ENCODE measurements at places on chromosomes 3 and 15.

- peak; percentile 46 for DNase-seq
Observed at GRCh38 chr3:5464649-5465048, 277.1 kb downstream of the EDEM1 start.

DNA sequence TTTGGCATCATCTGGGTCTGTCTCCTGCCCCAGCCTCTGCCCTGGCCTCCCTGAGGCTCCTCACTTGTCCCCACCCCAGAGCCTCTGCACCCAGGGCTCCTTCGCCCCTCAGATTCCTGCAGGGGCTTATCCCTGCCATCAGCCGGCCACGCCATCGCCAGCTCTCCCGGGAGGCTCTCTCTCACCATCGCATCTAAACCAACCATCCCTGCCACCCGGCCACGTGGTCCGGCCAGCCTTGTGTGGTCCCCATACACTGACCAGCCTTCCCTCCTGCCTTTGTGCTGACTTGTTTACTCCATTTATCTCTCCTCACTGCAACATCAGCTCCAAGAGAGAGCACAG is 134.3 kb upstream of the IQSEC1 start:
- no peak for DNase-seq

DNA sequence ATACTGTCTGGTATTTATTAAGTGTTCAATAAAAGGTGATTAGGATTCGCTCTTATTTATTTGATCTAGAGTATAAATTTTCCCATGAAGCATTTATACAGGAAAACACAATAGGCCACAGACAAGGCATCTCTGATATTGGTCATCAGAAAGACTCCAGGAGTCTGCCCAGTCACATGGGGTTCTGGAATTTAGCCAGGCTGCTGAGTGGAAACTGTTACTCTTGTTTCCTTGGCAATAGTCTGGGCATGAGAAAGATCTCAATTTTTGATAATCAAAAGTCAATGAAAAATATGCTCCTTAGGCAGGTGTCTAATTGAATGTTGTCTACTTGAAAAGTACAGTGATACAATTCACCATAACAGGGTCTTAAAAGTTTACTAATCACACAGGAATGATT is 161.2 kb downstream of the FRMD5 start:
- peak; percentile 18 for DNase-seq

GRCh38 chr15:40340740-40341400 is at the start of gene CCDC9B:
TSS of gene CCDC9B (minus strand) at chr15:40340939. CDS start at chr15:40340819, 120 bp downstream.
- peak; percentile 93 for DNase-seq

DNA sequence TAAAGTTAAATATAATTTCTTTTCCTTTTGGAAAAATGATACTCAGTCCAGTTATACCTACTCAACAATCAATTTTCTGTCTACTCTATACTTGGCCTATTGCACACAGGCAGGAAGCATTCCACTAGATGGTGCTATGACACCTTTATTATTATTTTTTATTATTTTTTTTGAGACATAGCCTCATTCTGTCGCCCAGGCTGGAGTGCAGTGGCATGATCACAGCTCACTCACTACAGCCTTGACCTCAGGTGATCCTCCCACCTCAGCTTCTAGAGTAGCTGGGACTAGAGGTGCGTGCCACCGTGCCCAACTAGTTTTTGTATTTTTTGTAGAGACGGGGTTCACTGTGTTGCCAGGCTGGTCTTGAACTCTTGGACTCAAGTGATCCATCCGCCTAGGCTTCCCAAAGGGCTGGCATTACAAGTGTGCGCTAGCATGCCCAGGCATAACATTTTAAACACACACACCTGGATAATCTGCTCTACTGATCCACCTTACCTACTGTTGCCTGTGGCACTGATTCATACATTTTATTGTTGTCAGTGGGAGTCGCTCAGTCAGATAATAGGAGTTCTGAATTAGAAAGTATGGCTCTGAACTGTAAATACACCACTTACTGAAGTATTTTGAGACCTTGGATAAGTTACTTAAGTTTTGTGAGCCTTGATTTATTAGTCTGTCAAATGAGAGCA is 56.2 kb downstream of the EIF3J start:
- DNase-seq = peak; percentile 64

DNA sequence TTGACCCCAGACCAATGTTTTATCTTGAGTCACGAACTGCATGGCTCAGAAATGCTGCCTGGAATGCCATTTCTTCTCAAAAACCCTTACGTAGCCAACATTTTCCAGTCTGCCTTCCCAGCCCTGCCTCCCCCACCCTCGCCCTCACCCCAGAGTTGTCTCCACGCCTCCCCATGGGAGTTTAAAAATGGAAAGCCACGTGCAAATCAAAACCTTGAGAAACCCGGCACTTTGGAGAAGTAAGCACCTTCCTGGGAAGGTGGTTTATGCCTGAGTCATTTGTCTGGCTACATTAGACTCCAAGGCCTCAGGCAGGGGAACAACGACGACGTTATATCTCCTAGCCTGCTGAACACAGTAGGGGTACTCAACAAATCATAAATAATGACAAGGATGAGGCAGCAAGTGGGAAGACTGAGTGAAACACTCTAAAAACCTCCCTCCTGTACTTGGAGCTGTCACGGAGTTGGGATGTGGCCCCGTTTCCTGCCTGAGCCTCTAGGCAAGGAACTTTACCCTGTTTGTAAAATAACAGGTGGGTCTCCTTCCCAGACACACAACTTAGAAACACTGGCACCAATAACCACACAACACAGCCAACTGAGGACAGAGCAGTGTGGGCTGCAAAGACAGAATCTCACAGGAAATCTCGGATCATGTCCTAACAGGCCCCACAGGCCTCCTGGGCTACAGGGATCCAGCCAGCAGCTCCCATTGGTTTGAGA is 179.1 kb downstream of the NTRK3 start:
- DNase-seq = no peak

DNA sequence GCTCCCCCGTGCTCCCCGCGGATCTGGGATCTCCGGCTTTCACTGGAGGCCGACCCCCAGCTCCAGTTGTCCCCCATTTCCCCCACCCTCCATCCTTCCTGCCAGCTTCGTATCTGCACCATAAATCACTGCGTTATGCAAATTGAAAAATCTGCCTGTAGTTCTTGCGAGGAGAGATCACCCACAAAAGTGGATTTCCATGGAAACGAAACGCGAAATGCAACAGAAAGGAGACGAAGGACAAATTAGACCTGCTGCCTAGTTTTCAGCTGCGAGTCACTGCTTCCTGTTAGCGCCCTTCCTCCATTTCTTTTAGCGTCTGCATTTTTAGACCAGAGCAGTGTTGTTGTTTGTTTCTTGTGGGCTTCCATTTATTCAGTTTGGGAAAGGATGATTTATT is 127.1 kb upstream of the ATP10A start:
- no peak for DNase-seq

GRCh38 chr3:5202222-5202621 is 14.7 kb downstream of the EDEM1 start:
- no peak for DNase-seq

GRCh38 chr3:50502584-50503423 is 630 bp downstream of the CACNA2D2 start:
- DNase-seq = peak; percentile 22

GRCh38 chr3:14238356-14238755 is 59.7 kb downstream of the LSM3 start:
- DNase-seq = no peak

DNA sequence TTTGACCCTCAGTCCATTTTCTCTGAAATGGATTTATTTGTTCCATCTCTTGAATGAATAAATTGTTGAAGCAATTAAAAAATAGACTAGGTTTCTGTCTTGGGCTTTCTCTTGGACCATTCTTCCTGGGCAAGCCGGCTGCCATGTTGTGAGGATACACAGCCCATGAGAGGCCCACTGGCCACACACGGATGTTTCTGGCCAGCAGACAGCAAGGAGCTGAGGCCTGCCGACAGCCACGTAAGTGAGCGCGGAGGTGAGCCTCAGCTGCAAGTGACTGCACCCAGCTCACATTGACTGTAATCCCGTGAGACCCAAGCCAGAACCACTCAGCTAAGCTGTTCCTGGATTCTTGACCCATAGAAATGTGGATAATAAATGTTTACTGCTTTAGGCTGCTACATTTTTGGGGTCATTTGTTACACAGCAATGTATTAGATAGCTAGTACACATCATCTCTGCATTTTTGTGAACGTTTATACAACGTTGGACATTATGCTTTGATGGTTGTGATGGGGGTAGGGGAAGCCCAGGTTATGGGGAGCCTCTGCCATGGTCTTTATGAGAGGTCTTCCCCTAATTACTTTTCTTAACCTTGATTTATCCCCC is 22.8 kb downstream of the IDH3A start:
- DNase-seq = no peak

GRCh38 chr3:8164145-8164544 is 337.5 kb upstream of the LMCD1 start:
- no peak for DNase-seq

GRCh38 chr3:182465301-182466185 is 327.8 kb upstream of the ATP11B start:
- no peak for DNase-seq

GRCh38 chr15:47399100-47399499 is 318.2 kb upstream of the SEMA6D start:
- DNase-seq = no peak

DNA sequence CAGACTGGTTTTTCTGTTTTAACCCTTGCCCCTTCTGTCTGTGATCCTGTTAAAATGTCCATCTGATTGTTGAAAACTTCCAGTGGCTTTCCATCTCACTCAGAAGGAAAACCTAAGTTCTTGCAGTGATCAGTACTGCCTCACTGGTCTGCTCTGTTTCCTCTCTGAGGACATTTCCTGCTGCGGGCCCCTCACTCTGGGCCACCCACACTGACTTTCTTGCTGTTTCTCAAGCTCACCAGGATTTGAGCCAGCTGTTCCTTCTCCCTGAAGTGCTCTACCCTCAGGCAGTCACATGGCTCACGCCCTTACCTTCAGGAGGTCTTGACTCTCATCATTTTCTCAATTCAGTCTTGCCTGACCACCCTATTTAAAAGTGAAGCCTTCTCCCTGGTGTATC is 1.8 kb downstream of the GRK7 start:
- DNase-seq = no peak

GRCh38 chr3:5071061-5071460 is 51.0 kb upstream of the ARL8B start:
- peak; percentile 41 for DNase-seq

DNA sequence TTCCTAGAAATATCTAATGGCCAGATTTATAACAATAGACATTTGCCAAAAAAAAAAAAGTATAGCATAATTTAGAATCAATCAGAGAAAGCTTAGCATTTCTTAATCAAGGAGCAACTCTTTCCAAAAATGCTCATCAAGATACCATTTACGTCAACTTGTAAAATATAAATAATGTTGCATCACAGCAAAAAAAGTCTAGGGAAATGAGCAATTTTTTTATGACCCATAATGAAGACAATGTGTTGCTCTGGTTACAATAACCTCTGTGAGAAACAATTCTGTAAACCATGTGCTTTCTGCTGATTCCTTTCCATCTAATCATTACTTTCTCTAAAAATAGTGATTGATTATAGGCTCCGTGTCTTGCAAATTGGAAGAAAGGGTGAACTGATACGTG is 36.3 kb downstream of the KBTBD8 start:
- DNase-seq = no peak

DNA sequence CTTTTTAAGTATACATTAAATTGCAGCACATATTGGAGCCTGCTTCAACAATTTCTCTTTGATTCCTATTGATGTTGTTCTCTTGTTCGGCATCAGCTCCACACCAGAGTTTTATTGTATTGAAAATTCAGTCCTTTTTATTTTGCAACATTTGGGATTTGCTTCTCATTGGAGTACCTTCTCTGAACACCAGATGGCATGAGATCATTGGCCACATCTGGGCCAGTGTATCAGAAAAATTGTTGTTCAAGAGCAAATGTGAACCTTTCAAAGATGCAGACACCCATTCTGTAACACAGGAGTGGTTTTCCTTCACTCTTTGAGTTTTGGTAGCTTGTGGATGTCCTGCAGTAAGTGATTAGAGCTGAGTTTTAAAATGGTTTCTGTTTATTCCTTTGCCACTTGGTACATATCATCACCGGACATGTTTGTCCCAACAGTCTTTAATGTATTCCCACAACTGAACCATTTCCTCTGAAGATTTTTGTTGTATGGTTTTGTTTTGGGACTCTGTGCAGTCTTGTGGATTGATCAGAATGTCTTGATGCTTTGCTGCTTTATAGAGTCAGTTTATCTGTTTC is 96.1 kb downstream of the MCTP2 start:
- peak; percentile 75 for DNase-seq

DNA sequence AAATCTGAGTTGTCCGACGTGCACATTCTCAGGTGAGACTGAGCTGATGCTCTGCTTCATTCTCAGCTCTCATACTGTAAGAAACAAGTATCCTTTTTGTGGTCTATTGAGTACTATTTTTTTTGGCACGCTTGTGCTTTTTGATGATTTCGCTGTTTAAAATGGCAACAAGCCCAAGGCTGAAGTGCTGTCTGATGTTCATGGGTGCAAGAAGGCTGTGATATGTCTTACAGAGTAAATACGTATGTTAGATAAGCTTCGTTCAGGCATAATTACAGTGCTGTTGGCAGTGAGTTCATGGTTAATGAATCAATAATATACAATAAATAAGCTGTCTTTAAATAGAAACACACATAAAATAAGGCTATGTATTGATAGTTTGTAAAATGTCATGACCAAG is 27.2 kb downstream of the AQR start:
- no peak for DNase-seq

- no peak for DNase-seq
Observed at GRCh38 chr15:48449734-48450133, 118.5 kb downstream of the DUT start.

DNA sequence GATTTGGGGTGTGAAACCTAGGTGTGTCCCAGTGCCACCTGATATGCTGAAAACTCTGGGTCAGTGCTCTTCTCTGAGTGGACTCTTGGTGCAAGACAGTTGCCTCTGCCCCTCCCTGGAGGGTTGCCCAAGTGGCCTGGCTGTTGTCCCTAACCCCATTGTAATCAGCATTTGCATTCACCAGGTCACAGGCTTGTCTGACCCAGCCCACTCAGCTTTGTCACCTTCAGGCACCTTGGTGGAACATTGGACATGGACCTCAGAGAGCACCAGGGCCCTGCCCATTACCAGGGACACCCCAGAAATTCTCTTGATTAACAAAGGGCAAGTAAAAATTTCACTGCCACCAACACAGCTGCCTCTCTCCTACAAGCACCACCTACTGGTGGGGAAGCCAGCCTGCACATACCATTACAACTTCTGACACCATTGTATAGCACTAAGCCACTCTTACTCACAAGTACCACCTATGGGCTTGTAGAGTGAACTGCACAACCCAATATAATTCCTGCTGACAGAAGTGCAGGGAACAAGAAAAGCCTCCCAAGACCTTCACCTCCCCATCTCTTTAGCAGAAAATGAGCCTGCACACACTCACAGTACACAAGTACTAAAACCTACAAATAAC is 324.6 kb downstream of the EPHA6 start:
- DNase-seq = peak; percentile 31

DNA sequence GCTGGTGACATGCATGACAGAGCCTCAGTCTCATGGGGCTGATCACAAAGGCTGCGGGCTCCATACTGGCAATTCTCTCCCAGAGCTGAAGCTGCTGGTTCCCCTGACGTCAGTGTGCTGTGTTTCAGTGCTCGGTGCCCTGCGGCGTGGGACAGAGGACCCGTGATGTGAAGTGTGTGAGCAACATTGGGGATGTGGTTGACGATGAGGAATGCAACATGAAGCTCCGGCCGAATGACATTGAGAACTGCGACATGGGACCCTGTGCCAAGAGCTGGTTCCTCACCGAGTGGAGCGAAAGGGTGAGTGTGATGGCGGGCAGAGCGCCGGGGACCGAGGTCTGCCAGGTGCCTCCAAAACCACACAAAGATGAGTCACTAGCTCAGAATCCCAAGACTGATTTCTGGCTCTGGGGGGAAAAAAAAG is 62.0 kb upstream of the NR2E3 start:
- DNase-seq = no peak
